ENCODE measurements at places on chromosomes 7 and 10.

- no peak for DNase-seq
Observed at GRCh38 chr10:124336186-124336585, 82.5 kb downstream of the OAT start.

- no peak for DNase-seq
Observed at GRCh38 chr10:120195984-120196712, 260.9 kb upstream of the PLPP4 start.

GRCh38 chr7:69412331-69413146 is 185.7 kb upstream of the AUTS2 start:
- peak; percentile 96 for DNase-seq

GRCh38 chr7:24597014-24597413 is 23.8 kb downstream of the PALS2 start:
- no peak for DNase-seq

GRCh38 chr7:151672716-151673115 is 153.0 kb upstream of the RHEB start:
- no peak for DNase-seq

- DNase-seq: peak; percentile 39
Observed at GRCh38 chr10:102801496-102801895, 35.7 kb downstream of the CYP17A1 start.

GRCh38 chr10:3071405-3072198 is 4.3 kb downstream of the PFKP start:
- no peak for DNase-seq

GRCh38 chr7:52741670-52742290 is 293.7 kb upstream of the POM121L12 start:
- DNase-seq: no peak

DNA sequence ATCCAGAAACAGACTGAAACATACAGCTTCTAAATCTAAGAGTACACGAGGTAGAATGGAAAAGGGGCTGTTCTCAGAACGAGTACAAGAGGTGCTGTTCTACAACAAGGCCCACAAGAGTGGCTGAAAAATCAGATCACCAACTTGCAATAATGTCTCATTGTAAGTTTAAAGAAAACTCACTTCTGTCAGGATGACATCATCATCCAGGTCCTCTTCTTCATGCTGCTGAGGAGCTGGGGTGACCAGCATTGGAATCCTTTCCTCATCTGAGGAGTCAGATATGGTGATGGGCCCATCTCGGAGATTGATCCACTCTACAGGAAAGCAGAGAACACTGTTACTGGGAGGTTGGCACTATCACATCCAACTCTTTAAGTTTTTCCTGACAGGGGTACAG is 28.8 kb downstream of the RNF216 start:
- no peak for DNase-seq

- DNase-seq: no peak
Observed at GRCh38 chr7:19482628-19483027, 226.2 kb downstream of the POLR1F start.

GRCh38 chr7:6178298-6179029 is 94.0 kb downstream of the CYTH3 start:
- DNase-seq: no peak

DNA sequence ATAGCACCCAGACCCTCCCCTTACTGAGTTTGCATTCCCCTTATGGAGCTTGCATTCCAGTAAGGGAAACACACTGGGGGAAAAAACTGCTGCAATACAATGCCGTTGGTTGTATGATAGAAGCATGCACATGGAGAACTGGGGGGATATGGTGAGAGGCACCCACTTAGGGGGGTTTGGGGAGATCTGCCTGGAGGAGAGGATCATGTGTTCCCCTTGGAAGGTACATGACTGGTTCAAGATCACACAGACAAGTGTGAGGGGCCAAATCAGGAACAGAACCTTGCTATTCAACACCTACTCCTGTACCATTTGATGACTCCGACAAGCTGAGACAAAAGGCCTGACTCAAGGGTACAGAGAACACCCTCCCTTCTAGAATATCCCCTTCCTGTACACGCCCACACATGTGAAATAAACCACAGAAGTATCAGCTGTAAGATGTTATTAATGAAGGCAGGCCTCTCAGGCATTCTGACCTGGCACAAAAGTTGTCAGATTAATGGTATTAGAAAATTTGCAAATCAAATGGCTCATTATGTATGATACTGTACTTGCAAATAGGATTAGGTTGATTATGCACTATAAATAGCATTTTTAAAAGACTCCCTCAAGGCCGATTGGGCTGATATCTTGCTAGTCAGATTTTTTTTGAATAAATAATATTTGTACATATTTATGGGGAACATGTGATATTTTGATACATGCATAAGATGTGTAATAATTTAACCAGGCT is 122.2 kb downstream of the NPY start:
- DNase-seq: no peak

DNA sequence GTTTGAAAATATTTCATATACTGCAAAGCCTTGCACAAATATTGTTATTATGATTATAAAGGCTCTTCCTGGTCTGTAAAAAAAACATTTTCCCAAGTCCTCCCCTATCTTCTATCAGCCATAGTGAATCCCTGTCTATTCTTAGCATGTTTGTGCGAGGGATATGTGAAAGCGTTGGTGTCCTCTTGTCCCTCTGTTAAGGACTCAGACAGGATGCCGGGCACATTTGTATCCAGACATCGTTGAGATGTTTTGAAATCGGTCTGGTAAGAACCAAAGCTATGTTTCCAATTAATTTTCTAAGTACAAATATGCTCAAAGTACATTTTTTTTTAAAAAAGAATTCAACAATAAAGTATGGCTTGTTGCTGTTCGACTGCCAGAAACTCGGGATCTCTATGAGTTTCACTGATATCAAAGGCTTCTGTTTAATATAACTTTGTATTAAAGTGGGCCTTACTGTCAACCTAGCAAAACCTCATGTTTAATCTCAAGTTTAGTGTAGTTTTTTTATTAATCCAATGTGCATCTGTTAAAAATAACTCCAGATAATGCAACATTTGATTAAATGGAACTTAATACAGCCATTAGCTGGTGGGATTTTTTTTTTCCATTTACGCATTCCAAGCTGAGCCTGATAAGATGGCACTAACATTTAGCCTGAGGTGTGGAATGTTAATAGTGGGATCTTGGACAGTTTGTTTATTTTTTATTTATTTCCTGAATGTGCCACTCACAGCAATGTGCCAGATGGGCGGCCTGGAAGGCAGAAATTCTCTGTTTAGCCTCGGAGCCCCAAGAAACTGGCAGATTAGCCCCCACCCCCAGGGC is 754.3 kb downstream of the LRMDA start:
- DNase-seq: no peak

GRCh38 chr7:38481401-38481800 is 149.8 kb downstream of the AMPH start:
- no peak for DNase-seq

DNA sequence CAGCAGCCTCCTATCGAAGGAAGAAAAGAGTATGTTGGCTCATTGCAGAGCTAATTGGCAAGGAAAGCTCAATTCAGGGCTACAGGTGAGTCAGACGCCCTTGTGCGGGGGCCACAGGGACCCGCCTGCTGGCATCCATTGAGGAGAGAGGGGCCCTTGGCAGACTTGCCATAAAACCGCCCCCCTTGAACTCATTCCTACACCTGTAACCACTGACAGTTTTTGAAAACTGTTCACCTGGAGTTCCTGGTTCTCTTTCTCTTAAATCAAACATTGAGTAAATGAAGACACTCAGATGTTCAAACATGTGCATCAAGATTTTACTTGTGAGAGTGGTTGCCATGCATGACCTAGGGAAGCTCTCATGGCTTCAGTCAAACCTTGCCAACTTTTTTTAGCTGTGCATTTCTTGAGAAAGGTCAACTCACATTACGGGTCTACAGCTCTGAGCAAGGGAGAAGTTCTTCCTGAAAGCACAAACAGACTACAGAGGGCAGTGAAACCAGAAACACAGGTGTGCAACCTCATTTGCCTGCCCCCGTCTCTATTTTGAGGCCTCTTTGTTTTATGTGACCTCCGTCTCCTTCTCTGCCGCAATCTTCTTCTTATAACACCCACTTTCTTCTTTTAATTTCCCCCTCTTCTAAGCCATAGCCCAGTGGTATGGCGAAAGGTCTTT is 87.8 kb downstream of the TBXAS1 start:
- no peak for DNase-seq

DNA sequence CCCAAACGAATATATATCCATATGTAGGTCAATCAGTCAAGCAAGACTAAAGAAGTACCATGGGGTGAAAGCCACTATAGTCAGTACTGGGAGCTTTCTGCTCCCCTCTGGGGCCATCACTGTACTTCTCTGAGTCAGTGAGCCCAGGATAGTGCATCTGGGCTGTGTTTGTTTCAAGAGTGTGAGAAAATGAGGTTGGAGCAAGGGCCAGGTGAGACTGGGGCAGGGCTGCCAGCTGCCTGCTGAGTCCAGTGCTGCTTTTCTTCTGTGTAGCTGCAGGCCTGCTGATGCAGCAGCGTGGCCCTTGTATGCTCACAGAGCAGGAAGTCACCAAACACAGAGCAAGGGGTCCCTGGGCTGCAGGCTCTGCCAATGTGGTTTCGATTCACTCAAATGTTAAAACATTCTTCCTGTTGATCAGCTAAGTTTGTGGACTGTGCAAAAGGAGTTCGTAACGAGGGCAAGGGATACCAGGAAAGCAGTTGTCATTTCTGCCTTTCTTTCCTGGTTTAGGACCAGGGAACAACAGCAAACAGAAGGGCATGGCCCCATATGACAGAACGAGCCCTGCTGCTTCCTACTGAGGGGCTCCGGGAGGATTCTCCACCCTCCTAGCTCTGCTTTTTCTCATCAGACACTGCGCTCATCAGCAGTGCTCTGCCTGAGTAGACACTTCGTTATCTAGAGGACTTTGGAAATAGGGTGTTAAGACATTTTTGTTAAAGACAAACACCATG is 65.4 kb upstream of the TNS3 start:
- DNase-seq: no peak

DNA sequence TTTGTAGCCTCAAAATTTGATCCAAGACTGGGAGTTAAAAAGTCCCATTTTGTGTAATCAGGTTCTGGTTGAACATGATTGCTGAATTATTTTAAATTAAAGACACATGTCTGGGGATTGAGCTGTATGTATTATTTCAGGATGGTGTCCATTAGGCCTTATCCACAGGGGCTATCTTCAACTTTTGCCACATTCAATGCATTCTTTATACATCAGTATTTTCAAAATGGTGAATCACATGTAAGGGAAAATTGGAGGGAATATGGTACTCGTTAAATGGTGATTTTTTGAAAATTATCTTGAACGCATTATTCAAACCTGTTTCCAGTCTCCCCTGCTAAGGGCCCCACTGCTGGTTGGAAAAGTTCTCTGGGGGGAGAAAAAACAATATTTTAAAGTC is 367.7 kb upstream of the NPVF start:
- DNase-seq: no peak

GRCh38 chr10:124106241-124106879 is 13.0 kb upstream of the CHST15 start:
- peak; percentile 57 for DNase-seq

DNA sequence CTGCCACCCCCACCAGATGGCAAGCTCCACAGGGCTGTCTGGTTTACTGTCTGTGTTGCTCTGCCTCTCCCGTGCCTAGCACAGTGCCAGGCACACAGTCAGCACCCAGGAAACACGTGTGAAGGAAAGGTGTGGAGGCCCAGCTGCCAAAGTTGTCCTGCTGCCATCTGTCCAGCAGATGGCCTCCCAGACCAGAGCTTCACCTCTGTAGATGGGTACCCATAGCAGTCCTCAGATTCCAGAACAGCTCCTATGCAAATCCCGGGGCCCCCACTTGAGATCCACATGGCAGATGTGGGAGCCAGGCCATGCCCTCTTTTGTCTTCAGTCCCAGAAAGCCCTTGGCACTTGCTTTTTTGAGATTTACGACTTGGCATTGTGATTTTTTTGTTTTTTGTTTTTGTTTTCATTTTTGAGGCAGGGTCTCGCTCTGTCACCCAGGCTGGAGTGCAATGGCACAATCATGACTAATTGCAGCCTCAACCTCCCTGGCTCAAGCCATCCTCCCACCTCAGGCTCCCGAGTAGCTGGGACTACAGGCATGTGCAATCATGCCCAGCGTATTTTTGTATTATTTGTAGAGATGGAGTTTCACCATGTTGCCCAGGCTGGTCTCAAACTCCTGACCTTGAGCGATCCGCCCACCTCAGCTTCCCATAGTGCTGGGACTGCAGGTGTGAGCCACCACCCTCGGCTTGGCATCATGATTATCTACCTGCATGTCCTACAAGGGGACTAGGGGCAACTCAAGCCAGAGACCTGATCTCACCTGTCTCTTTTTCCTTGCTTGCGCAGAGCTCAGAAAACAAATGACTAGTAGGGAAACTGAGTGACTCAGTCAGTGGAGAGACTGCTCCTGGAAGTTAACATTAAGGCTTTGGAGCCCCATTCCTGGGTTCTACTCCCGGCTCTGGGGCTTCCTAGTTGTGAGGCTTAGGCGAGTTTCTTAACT is 16.9 kb upstream of the PALD1 start:
- peak; percentile 65 for DNase-seq

DNA sequence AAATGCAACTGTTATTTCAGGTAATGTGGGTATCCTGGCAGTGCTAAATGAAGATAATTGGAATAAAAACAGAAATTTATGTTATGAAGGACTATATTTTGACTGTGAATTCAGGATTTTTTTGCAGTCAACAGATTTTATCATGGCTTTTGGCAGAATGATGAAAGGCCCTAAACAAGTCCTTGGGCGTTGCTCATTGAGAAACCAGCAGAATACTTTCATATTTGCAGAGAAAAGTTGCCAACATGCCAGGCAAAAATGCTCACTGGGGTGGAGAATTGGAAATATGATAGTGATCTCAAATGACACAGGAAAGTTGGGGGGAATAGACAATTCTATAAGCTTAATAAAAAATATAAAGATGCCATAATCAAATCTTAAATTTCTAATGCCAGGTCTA is 121.1 kb downstream of the GPR85 start:
- no peak for DNase-seq

DNA sequence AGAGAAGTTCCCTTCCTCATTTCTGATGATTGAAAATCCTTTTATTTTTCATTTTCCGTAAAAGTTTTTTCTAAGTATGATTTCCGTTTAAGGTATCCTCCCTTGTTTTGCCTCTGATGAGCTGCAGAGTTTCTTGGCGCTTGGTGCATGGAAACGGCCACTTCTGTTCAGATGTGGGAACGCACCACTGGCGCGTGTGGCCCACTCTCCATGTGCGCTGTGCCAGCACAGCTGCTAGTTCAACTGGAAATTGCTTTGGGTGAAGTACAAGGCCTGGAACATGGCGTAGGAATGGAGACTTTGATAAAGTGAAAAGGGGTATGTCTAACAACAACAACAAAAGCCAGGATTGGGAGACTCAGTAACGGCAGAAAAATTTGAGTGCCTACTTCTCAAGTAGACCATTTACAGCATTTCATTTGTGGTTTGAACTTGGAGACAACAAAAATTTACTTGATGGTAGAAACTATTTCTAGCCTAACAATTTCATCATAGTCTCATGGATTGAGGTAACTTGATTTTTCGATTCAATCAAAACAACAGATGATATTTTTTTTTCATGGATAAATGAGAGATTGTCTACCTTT is 364.2 kb downstream of the SUGCT start:
- DNase-seq: no peak

GRCh38 chr7:127903892-127904669 is 127.2 kb downstream of the LRRC4 start:
- DNase-seq: no peak

All from T47D (cell line).